ENCODE measurements at places on chromosomes 12 and 14.
A peak's percentile ranks its signal among the peaks of the same experiment; 100 is the strongest.

DNA sequence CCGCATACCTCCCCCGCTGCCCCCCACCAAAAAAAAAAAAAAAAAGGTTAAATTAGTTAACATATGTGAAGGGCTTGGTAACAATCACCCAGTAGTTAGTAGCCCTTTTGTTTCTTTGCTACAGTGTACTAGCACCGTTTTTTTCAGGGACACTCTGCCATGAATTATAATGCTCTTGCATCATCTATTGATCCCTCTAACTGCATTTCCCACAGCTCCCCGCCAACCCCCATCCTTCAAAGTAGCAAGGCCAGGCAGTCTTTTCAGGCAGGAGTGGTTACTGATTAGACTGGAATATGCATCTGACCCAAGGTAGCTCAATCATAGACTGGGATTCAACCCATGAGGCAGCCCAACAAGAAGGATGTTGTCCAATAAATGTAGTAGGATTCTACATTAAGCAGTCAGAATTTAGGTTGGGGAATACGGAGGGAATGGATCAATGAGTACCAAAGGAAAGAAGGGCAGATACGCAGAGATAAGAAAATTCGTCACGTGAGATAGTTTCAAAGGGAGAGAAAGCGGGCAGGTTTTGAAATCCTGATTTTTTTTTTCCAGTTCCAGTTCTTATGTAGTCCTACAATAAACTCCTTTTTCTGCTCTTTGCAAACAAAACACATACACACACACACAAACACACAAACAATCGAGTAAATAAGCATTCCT lies 39.8 kb upstream of the CRACR2A start:
- DNase-seq = no peak

- no peak for DNase-seq
Observed at GRCh38 chr14:22886500-22887259, 3.7 kb downstream of the REM2 start.

- DNase-seq = no peak
Observed at GRCh38 chr12:103881261-103881660, 40.2 kb upstream of the NT5DC3 start.

GRCh38 chr12:131942671-131943070 lies 7.1 kb upstream of the EP400 start:
- no peak for DNase-seq

- DNase-seq = no peak
Observed at GRCh38 chr12:68118096-68118755, 41.3 kb downstream of the IFNG start.

DNA sequence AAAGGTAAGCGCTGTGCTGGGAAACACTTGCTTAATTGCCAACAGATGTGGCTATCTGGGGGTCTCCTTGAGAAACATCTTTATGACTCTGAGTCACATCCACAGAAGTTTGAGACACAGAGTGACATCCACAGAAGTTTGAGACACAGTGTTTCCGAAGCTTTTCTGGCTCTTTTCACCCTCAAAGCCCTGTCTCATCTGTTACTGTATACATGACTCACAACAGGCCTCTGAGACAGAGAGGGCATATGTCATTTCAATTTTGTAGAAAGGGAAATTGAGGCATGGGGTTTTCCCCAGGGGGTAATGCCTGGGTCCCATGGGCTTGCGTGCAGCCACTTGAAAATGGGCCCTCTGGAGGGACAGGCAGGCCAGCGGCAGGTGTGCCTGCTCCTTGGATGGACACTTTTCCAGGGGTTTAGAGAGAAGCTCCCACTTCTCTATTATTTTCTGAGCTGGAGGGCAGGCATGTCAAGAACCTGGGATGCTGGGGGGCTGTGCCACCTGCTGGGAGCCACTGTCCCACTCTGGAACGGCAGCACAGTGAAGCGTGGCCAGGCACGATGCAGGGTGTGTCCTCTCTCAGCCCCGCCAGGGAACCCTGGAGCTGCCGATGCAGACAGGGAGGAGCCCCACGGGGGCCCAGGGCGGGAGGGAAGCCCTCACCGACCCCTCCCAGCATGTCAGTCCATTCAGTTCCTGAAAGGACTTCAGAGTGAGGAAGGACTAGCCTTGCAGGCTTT lies 111.3 kb upstream of the FKBP4 start:
- DNase-seq = no peak

GRCh38 chr14:94388384-94389103 lies at the start of gene SERPINA1:
TSS of gene SERPINA1 (minus strand) at chr14:94388602. CDS start at chr14:94383237, 5,365 bp downstream.
- no peak for DNase-seq

DNA sequence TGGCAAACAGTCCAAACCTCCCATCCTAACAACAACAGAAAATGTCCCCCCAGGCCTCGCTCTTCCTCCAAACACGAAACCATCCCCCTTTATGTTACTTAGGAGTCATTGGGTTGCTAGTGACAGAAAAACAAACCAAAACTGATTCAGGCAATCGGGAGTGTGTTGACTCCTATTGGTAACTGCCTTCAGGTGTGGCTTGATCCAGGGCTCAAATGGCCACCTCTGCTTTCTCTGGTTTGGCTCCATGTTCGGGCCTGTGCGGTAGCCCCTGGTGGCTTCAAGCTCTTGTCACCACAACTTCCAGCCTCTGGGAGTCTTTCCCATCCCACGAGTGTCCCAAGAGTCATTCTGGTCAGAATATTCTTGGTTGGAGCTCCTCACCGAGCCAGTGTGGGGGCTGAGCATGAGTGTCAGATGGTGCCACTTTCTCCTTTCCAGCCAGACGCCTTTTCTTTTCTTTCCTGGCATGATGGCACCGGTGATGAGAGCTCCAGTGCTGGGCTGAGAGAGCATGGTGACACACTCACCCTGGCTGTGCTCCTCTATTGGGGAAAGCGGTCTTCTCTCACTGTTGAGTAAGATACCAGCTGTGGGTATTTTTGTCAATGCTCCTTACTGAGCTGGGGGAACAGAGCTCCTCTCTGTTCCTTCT lies 38.6 kb downstream of the NOC4L start:
- DNase-seq = no peak

- peak; percentile 48 for DNase-seq
Observed at GRCh38 chr12:76820888-76821482, 57.1 kb downstream of the ZDHHC17 start.

- no peak for DNase-seq
Observed at GRCh38 chr14:52607061-52607460, 54.4 kb downstream of the GPR137C start.

- DNase-seq = no peak
Observed at GRCh38 chr12:24470050-24470449, 478.9 kb downstream of the BCAT1 start.

- DNase-seq = no peak
Observed at GRCh38 chr12:105916760-105917039, 222.1 kb downstream of the NUAK1 start.

GRCh38 chr12:74689929-74690328 lies 152.3 kb downstream of the ATXN7L3B start:
- no peak for DNase-seq

DNA sequence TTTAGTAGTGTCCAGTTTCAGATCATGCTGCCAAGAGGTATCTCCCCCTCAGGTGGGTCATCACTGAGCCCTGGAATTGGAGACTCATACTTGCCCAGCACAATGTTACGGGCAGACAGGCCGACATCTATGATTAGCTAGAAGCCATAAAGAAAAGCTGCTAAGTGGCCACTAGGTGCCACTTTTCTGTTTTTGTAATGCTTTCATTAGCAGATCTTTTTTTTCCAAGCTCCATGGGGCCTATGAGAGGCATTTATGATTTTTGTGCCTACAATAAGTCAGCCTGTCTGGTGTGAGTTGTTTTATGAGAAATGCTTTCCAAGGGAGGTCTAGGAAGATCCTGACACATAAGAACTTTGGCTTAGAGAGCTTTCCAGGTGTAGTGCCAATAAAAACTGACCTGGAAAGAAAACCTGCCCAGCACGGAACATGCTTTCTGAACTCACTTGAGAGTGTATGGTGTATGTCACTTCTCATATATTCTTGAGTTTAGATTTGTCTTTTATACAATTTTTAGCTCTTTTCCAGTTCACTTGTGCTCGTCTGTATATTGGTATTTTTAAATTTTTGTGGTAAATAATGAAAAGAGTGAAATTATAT lies 21.8 kb upstream of the SMCO2 start:
- DNase-seq = no peak

GRCh38 chr14:89351516-89352404 lies 65.3 kb downstream of the FOXN3 start:
- DNase-seq = no peak

GRCh38 chr14:22630066-22630465 lies 14.1 kb downstream of the OR6J1 start:
- peak; percentile 14 for DNase-seq

DNA sequence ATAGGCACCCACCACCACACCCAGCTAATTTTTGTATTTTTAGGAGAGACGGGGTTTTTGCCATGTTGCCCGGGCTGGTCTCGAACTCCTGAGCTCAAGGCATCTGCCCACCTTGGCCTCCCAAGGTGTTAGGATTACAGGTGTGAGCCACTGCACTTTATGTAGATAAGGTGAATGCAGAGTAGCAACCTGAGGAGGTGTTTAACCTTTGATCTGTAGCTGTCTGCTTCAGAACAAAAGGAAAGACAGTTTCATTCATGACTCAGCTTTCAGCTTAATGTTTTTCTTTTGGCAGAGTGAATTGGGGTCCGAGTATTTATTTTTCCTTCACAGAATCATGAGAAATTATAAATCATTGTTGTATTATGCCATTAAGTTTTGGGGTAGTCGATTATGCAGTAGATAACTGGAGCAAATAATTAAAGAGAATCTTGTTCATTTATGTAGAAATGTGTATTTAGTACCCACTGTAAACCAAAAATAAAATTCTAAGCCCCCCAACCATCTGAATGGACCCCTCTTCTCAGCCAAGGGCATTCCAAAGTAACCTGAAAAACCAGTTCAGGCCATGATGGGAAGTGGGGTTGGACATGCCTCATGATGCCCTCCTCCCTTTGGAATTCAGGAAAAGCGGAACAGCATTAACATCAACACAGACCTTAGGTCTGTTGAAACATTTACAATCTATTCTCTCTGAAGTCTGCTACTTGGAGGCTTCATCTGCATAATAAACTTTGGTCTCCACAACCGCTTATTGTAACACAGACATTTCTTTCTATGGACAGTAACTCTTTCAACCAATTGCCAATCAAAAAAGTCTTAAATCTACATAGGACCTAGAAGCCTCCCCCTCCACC lies 10.7 kb upstream of the STX2 start:
- no peak for DNase-seq

DNA sequence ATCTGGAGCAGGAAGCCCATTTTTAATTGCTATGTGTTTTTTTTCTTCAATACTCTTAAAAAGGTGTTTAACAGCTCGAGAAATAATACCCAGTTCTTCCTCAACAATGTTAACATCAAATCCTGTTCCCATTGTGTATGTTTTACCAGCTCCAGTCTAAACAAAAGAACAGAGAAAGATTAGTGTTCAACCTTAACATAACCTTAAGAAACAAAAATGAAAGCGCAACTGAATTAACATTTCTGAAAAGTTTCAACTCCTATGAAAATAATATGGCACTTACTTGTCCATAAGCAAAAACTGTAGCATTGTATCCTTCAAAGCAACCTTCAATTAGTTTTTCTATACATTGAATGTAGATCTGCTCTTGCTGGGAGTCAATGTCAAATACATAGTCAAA lies 73.2 kb downstream of the KIF21A start:
- DNase-seq = no peak

- DNase-seq = no peak
Observed at GRCh38 chr12:123118497-123118896, 32.4 kb downstream of the PITPNM2 start.

- no peak for DNase-seq
Observed at GRCh38 chr12:91072931-91073330, 15.1 kb upstream of the KERA start.

GRCh38 chr12:109476807-109477184 lies 304 bp downstream of the KCTD10 start:
- DNase-seq = no peak

GRCh38 chr14:106686533-106686932 lies 1160.2 kb downstream of the TMEM121 start:
- no peak for DNase-seq

- DNase-seq = no peak
Observed at GRCh38 chr12:105233041-105233905, 2.7 kb downstream of the APPL2 start.

- DNase-seq = no peak
Observed at GRCh38 chr14:101457301-101457935, 103.9 kb upstream of the DIO3 start.

DNA sequence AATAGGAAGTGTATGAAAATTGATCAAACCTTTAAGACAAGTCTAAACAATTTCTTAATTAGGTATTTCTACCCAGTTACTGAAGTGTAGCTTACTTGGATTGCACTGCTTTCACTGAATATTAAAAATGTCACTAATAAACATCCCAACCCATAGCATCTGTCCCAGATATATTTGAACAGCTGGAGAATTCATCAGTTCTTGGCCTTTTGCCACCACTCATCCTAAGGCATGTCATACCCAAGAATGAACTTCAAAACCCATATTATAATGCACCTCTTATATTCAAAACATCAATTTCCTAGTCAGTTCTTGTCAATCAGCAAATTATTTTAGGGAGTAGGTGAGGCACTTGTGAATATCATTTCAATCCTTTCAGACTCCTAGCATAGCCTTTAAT lies 392.3 kb downstream of the PAWR start:
- DNase-seq = no peak

DNA sequence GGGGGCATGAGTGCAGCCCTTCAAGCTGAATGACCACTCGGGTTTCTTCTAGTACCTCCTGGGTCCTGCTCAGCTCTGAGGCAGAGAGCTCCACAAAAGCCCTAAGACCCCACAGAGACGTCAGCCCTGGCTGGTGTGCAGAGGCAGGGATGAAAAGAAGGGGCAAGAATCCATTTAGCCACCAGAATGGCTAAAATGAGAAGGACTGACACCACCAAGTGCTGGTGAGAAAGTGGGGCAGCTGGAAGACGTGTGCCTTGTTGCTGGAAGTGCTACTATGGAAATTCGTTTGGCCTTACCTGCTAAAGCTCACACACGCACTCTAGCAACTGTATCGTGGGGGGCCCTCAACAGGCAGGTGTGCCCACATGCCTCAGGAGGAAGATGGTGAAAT lies 26.7 kb downstream of the RILPL1 start:
- DNase-seq = no peak

GRCh38 chr12:76908303-76909017 lies 29.6 kb upstream of the CSRP2 start:
- DNase-seq = no peak

GRCh38 chr12:16266085-16266484 lies 11.4 kb downstream of the SLC15A5 start:
- DNase-seq = no peak

GRCh38 chr12:45388545-45388944 lies 172.7 kb downstream of the ANO6 start:
- peak; percentile 22 for DNase-seq

GRCh38 chr12:33944703-33945437 lies 77.4 kb upstream of the ALG10 start:
- DNase-seq = no peak

GRCh38 chr14:52473557-52473956 lies 78.7 kb downstream of the TXNDC16 start:
- no peak for DNase-seq

DNA sequence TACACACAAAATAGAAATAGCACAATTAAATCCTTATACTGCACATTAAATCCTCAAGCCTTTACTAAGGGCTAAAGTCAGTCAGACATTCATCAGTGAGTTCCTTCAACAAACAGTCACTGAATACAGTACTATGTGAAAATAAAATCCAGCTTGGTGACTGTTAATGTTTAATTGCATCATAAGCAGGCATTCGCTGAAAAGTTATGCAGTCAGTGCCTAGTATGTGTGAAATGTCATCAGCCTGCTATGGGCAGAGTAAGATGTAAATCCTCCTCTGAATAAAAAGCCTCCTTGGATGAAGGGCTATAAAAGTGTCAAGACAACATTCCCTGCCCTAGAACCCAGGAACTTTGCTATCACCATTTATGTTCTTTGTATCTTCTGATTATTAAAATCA lies 116.4 kb downstream of the PRICKLE1 start:
- no peak for DNase-seq

GRCh38 chr12:48996794-48997718 lies 2.1 kb downstream of the DDN start:
- peak; percentile 86 for DNase-seq
